ENCODE measurements at places on chromosomes 6 and 20.

GRCh38 chr6:372336-372911 is 19.1 kb upstream of the IRF4 start:
- DNase-seq = no peak

GRCh38 chr20:8129211-8129976 is 2.7 kb upstream of the PLCB1 start:
- DNase-seq = no peak

GRCh38 chr6:104423691-104424090 is 436.0 kb downstream of the HACE1 start:
- no peak for DNase-seq

DNA sequence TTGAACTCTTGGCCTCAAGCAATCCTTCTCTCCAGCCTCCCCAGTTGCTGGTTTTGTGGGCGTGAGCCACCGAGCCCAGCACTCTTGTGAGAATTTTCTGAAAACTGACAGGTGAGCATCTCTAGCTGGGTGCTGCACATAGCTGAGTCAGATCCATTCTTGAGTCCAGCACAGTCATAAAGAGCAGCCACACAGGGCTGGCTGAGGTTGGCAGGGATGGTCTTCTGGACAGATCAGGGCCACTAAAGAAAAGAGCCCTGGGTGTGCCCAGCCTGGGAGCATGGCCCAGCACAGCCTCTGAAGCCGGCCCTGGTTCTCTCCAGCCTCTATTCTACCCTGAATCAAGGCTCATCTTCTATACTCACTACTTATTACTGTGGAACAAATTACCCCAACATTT is 11.5 kb downstream of the DLGAP4 start:
- DNase-seq = no peak

DNA sequence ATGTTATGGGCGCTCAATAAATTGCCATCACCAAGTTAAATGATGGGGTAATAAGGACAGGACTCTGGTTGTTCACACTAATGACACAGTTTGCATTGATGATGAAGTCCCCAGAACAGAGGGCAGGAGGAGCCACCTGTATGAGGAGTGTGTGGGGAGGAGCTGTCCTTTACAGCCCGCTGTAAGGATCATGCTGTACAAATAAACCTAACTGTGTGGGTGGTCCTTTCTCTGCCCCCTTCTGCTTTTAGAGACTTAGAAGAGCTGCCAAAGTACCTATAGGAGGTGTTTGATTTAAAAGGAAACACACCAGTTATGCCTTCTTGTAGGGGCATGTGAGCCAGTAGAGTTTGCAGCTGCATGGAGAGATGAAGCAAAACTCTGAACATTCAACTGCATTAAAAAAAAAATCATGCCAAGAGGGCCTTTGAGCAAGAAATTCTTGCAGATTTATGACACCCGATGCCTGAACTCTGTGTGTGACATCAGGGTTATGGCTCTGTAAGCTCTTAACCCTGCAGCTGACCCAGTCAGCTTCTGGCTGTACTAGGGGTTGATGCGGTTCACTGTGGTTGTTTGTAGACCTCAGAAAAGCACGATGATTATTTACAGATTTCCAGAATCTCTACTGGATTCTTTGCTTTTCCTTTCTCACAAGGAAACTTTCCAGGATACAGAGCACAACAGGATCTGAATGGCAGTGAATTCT is 67.4 kb downstream of the UST start:
- DNase-seq = no peak

GRCh38 chr6:14635934-14636591 is 518.5 kb downstream of the CD83 start:
- DNase-seq = no peak

DNA sequence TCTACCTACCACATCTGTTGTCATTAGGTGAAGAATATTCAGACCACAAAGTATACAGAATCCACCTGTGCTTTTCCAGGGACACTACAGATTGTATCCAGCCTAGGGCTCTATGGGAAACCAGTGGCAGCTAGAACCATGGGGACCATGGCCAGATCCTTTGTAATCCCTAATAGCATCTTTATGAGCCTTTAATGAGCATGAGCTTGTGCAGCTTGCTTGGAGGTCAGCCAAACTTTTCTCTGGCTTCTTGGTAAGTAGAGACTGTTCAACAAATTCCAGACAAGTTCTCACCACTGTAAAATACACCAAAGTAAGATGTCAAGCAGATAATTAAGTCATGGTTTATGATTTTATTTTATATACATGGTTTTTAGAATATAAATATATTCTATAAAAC is 301.6 kb upstream of the ADGRB3 start:
- no peak for DNase-seq

GRCh38 chr20:52432740-52433139 is 241.2 kb upstream of the ZFP64 start:
- no peak for DNase-seq

DNA sequence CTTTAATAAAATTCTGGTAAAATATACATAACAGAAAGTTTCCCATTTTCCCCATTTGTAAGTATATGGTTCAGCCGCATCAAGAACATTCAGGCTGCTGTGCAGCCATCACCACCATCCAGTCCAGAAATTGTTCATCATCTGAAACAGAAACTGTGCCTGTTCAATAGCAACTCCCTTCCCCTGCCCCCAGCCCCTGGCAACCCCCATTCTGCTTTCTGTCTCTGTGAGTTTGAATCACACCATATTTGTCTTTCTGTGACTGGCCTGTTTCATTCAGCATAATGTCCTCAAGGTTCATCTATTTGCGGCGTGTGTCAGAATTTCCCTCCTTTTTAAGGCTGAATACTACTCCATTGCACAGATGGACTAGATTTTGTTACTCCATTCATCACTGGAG is 19.1 kb downstream of the VSTM2L start:
- DNase-seq = no peak

DNA sequence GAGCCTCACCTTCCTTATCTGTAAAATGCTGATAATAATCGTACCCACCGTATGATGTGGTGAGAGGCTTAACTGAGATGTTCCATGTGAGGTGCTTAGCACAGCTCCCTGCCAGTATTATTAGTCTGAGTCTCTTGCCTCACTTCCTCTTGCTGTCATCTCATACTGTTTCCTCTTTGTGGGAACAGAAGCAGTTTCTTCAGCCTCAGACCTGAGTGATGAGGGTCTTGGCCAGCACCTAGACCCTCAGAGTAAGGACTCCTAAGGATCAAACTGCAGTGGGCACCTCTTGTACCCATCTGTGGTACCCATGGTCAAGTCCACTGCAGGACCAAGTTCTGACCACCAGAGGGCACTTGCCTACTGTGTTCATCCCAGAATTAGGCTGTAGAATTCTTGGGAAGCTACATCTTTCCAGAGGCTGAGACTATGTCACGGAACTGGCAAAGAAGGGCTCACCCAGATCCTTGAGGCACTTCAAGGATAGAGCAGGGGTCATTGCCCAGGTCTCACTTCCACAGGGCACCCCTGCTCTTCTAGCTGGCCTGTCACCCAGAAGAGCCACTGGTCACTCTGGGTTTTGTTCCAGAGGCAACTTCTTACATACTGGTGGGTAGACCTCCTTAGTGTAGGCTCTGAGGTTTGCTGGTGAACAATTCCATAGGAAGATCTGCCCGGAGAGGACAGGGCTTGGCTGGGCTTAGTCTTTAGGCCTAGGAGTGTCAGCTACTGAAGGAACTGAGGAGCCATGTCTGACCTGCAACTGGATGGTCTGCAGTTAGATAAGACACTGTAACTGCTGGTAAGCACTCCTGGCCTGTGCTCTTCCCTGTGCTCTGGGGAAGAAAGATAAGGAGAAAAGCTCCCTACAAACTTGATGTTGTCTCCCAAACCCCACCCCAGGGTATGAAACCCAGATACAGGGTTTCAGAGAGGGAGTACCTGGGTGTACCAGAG is 20.6 kb upstream of the SGK2 start:
- peak; percentile 10 for DNase-seq

GRCh38 chr6:104957301-104958177 is 632 bp downstream of the LIN28B start:
- DNase-seq = no peak

GRCh38 chr20:46995561-46996142 is 101.0 kb downstream of the EYA2 start:
- DNase-seq = no peak

- no peak for DNase-seq
Observed at GRCh38 chr6:55617272-55617671, 38.3 kb upstream of the HMGCLL1 start.

GRCh38 chr6:154805288-154805911 is 72.2 kb downstream of the SCAF8 start:
- no peak for DNase-seq

DNA sequence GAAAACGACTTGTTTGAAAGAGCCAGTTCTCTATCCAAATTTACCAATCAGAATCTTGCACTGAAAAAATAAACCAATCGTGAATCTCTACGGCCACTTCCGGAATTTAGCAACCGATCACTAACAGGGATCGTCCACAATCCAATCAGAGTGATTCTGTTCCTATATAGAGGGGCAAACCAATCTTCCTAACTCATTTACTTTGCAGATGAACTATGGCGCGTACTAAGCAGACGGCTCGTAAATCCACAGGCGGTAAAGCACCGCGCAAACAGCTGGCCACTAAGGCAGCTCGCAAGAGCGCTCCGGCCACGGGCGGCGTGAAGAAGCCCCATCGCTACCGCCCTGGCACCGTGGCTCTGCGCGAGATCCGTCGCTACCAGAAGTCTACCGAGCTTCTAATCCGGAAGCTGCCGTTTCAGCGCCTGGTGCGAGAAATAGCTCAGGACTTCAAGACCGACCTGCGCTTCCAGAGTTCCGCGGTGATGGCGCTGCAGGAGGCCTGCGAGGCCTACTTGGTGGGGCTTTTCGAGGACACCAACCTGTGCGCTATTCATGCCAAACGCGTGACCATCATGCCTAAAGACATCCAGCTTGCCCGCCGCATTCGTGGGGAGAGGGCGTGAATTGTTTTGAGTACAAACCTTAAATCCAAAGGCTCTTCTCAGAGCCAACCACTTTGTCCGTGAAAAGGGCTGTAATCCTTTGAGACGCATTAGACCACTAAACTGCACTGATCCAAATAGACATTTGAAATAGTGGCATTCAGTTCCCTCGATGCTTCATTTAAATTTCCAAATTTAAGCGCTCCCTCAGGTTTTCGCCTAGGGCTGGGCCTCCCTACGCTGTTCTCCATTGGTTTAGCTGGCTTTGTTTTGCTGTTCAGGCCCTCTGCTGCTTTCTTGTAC is 138.0 kb downstream of the HFE start:
- no peak for DNase-seq

GRCh38 chr6:38789256-38789655 is 74.1 kb downstream of the DNAH8 start:
- no peak for DNase-seq

DNA sequence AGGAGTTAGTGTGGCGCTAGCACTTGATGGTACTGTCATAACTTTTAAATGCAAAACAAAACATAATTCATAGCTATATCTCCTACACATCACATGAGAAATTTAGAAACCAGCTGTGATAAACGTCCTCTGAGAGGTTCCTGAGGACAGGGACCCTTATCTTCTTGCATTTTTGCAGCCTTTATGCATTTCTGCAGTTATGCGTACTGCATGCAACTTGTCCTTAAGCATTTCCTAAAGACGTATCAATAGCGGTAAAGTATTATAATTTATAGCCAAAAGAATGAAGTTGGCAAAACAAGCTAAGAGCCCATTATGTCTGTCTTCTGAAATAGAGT is 1.7 kb downstream of the NAPB start:
- no peak for DNase-seq

GRCh38 chr20:34954904-34955230 is 739 bp downstream of the GSS start:
- no peak for DNase-seq

DNA sequence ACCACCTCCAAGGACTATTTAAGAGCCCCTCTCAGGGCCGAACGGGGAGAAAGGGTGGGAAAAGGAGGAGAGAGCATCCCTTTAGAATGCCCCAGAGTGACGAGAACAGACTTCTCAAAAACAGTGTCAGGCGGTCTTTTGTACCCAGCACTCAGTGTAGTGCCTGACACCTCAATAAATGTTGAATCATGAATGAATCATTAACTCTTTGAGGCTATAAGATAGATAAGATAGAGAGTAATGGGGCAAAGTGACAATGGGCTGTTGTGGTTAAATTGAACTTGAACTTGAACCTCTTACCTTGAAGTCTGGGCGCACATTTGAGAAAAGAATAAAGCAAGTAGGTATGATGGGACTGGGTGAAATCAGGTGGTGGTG is 7.4 kb downstream of the TCF21 start:
- DNase-seq = no peak

- no peak for DNase-seq
Observed at GRCh38 chr20:9130521-9130920, 61.6 kb downstream of the PLCB4 start.

DNA sequence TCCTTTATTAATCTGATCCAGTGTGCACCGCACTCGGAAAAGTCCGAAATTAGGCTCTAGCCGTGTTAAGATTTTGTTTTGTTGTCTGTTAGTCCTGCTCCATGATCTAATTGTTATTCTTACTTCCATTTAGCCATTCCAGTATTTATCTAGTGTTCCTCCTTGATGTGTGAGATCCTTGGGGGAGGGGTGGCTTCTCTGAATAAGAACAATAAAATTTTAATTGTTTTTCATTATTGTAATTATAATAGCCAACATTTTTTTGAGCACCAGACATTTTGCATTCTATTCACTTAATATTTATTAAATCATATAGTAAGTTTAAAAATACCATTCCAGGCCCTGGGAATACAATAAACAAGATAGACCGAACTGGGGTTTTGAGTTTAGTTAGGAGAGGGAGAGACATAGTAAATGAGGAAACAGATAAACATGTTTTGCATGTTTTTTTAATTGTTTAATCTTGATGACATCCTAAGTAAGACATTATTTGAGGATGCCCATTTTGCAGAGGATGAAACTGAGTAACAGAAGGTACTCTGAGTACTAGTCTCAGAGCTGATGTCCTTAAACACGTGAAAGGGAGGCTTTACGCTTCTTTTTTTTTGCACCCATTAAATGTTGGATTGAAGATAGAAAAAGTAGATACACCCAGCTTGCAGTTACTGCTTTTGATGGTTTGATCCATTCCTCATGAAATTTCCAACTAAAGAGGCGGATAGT is 1.2 kb downstream of the CBFA2T2 start:
- no peak for DNase-seq

GRCh38 chr6:135852746-135853145 is 1.2 kb downstream of the PDE7B start:
- no peak for DNase-seq

GRCh38 chr6:144753023-144753705 is 468.0 kb downstream of the UTRN start:
- DNase-seq = no peak

GRCh38 chr6:122799140-122799745 is 10.2 kb downstream of the SMPDL3A start:
- DNase-seq = no peak
